ENCODE measurements at places on chromosomes 4 and X. TPM values are rescaled to one million over a fixed set of nuclear protein-coding genes. Genes with fewer than 3 reads are reported as not detected.

IGSF1 gene
- total RNA-seq: 0.49 TPM

RNF150 gene
- total RNA-seq: 1.2 TPM

APELA gene
- total RNA-seq: not detected

CENPVL1 gene
- total RNA-seq: not detected

CT55 gene
- not detected for total RNA-seq

MAGEA11 gene
- not detected for total RNA-seq

MTMR1 gene
- total RNA-seq: 7.6 TPM

CFAP97 gene
- total RNA-seq: 18.2 TPM

GLRA2 gene
- not detected for total RNA-seq

ZMYM3 gene
- total RNA-seq: 11.8 TPM

GAGE12F gene
- total RNA-seq: not detected

IL2 gene
- not detected for total RNA-seq

DNAAF6 gene
- total RNA-seq: not detected

IL9R gene
- total RNA-seq: 0.18 TPM

GPC3 gene
- 6.8 TPM for total RNA-seq

HHIP gene
- 6.1 TPM for total RNA-seq

CCDC120 gene
- 3.3 TPM for total RNA-seq

HTRA3 gene
- 1.6 TPM for total RNA-seq

CENPVL3 gene
- not detected for total RNA-seq

TLR2 gene
- 10.1 TPM for total RNA-seq

PLP1 gene
- total RNA-seq: 0.75 TPM

TEX11 gene
- 0.09 TPM for total RNA-seq

TMPRSS11E gene
- total RNA-seq: not detected

TCEAL9 gene
- 11.4 TPM for total RNA-seq

L1CAM gene
- not detected for total RNA-seq

NDNF gene
- total RNA-seq: 0.46 TPM

NAT8L gene
- total RNA-seq: 0.02 TPM

ALAS2 gene
- 2.7 TPM for total RNA-seq

AGA gene
- total RNA-seq: 22.1 TPM

SAGE1 gene
- not detected for total RNA-seq

IL3RA gene
- total RNA-seq: 0.74 TPM

Data from right lobe of liver (tissue), 6 donors.